Stimulated activated naive CD4-positive, alpha-beta T cell (primary cell): ENCODE measurements at places on chromosomes 12 and 14.

- no peak for DNase-seq
Observed at GRCh38 chr14:73943083-73943482, 6.8 kb downstream of the FAM161B start.

DNA sequence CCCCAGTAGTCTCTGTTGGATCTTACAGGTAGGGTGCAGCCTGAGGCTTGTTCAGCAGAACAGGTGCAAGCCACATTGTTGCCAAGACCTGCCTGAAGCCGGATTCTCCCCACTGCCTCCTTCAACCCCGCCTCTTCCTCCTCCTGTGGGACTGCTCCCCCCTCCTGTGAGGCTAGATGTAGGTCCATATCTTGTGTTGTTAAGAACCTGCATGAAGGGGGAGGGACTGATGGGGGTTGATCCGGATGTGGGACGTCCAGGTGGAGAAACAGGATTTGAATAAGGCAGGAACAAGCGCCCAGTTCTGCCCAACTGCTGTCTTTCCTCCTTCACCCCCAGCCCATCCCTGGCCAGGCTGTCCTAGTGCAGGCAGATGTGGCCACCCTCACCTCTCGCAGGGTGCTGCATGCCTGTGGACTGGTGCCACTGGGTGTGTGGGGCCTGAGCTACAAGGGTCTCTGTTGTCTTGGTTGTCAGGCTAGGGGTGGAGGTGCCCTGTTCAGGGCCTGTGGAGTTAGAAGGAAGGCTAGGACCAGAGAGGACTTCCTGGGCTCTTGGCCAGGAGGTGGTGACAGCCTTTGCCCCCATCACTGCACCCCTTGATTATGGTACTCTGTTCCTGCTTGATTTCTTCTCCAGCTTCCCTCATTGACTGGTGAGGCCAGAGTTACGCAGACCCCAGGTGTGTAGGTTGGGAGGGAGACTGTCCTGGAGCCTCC, 1.4 kb downstream of the NR4A1 start:
- peak; percentile 35 for DNase-seq

- DNase-seq, result no peak
Observed at GRCh38 chr12:78864403-78864869, at the start of gene SYT1. SYT1 (plus strand) TSS chr12:78864774.

DNA sequence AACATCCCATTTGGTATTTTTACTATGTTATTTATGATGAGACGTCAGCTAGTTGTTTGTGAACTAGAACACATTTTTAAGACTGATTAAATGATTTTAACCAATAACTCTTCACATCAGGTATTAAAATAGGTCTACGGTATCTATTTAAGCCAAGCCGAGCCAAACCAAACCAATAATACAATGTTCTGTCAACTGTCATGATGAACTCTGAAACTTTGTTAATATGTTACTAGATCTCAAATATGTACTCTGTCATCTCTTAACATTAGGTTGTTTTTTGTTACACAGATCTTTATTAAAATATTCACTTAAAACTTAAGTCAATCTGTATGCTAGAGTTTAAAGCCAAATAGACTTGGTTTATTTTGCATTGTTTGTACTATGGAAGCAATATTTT, 1.0 kb downstream of the ART4 start:
- no peak for DNase-seq

GRCh38 chr12:42360747-42361403, 34.9 kb downstream of the PPHLN1 start:
- DNase-seq, result no peak

GRCh38 chr14:22553445-22553844, 35.6 kb downstream of the DAD1 start:
- DNase-seq, result no peak

GRCh38 chr12:3117591-3118015, 40.4 kb downstream of the TSPAN9 start:
- DNase-seq, result no peak

- DNase-seq, result no peak
Observed at GRCh38 chr14:76088771-76089571, 62.8 kb upstream of the GPATCH2L start.

DNA sequence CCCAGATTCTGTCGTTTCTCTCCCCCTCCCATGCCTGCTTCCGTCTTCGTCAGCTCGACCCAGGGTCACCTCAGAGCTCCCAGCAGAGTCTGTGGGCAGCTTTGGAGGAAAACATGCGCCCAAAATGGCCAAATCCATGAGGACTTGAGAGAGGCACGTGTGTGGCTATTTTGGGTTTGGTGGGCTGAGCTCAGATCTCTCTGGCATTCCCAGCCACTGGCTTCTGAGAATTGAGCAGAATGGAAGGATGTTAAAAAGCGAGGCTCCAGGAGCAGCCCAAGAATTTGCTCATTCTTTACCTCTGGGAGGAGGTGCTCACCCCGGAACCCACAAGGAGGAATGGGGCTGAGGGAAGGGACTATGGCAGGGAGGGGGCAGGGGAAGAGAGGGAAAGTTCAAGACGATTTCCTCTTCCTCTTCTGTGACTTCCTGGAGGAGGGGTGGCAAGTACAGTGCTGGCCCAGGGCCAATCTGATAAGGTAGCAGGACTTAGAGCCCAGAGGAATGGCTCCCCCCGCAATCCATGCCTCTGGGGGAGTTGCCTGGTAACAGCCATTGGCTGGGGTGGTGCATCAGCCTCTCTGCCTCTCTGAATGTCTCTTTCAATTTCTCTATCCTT, 20.1 kb downstream of the TSPAN9 start:
- no peak for DNase-seq

- DNase-seq, result peak; percentile 99
Observed at GRCh38 chr14:71320107-71320733, 413.0 kb downstream of the PCNX1 start.

DNA sequence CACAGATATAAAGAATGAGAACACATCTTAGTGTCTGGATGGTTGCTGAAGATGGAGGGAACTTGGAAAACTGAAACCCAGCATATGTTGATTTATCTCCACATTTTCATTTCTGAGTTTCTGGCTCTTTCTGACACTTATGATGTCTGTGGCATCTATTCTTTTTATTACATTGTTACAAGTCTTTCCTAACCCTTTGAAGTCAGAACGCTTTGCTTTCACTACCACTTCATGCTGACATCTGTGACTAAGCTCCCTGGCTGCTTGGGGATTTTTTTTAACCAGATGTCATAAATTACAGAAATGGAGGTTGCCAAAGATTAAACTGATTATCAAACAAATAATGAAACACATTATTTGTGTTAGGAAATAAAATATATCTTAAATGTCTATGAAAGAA, 188.7 kb downstream of the KITLG start:
- no peak for DNase-seq

DNA sequence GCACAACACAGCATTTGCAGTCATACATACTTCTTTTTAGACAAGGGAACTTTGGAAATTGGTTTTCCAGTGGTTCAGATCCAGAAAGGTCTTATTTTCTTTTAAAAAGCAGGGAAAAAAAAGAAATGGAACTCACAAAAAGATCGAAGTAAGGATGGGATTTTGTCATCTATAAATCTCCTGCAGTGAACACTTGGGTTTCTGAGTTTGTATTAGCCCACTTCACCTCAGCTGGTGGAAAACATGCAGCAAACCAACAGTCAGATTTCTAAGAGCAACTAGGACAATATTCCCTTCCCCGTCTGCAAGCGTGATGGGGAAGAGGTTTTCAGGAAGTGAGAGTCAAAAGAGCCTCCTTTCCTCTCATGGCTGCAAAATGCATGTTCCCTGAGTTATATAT, 4.6 kb downstream of the MYF5 start:
- no peak for DNase-seq

DNA sequence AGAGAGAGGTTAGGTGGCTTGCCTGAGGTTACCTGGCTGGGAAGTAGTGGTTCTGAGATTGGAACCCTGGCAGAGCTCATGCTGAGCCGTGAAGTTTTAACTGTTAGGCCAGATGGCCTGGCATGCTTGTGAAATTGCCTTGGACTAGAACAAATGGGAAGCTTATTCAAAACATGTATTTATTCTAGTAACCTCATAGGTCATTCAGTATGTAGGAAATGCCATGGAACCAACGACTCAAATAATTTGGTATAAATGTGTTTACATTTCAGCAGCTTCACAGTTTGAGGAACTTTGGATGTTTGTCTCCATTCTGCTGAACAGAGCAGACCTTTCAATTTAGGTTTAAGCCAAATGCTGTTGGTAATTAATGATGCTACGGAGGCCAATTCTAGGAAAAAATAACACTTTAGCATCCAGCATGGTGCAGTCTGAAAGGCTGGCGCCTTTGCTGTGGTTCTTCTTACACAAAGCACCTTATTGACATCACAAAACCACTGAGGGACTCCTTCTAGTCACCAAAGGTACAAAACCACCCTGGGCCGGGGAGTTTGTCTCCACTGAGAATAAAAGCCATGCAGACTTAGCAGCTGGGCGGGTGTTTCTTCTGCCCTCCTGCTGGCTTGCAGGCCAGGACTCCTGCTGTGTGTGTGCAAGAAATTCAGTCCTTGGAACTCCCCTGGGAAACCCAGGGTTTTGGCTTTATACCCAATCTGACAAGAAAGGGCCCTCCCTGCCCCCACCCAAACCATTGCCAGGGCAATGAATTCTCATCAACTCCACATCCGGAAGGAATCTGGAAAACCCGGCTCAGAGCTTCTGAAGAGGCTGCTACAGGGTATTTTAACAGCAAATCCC, 64.2 kb downstream of the ELK3 start:
- no peak for DNase-seq

GRCh38 chr12:87661786-87662377, 367.3 kb downstream of the C12orf50 start:
- no peak for DNase-seq

DNA sequence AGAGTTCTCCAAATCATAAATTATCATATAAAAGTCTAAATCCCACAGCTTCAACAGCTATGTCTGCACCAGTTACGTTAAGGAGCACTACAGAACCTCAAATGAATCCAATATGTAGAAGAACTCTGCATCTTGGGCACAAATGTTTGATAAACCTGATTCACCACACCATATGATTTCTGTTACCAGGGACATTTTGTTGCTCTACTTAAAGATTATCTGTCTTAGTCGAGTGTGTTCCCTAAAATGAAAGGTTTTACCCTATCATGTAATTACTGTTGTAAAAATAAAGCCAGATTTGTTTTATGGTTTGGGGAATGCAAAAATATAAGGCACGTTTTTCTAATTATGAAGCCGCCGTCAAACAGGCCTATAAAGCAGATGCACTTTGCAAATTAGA, 363.1 kb downstream of the EGLN3 start:
- no peak for DNase-seq

DNA sequence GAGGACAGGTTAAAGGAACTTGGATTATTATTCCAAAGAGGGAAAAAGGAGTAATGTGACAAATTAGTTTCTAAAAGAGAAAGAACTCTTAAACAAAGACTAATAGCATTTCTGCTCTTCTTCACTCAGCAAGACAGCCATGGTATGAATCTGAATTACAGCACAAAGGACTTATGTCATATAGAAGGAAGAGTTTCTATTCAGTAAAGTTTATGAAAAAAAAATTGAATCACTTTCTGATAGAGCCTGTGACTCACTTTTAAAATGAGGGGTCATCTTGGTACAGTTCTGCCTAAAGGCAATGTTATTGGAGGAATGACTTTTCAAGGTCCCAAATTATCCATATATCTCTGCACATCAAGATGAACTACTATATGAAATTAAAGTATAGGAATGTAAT, 101.7 kb downstream of the DUSP6 start:
- DNase-seq, result no peak

- DNase-seq, result peak; percentile 72
Observed at GRCh38 chr14:64983439-64984310, 3.0 kb upstream of the FNTB start.

DNA sequence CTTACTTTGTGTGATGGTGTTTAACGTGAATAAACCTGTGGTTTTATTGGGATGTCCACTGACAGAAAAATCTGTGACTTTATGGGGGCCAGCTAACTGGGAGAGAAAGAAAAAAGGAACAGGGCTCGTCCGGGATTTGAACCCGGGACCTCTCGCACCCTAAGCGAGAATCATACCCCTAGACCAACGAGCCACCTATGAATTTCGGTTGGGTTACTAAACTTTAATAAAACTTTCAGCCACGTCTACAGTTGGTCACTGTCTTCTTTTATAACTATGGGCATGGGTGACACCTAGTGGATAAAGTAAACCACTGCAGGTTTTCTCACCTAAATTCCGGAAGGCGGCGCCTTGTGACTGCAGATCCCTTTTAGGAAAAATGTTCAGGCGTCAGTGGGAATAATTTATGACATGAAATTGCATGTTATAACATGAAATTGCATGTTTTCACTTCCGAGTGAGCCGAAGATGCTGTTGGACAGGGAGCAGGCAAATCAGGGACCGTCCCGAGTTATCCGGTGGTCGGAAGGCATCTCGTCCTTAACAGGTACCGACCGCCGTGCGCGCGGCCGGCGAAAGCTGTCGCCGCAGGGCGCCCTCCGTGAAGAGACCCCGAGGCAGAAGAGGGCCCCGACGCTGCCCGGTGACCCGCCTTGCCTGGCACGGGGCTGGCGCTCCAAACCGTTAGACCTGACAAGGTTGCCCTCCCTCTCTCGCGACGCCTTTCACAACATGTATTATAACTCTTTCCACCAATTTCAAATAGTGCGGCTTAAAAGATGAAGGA, 18.2 kb upstream of the RNASE12 start:
- DNase-seq, result peak; percentile 62

DNA sequence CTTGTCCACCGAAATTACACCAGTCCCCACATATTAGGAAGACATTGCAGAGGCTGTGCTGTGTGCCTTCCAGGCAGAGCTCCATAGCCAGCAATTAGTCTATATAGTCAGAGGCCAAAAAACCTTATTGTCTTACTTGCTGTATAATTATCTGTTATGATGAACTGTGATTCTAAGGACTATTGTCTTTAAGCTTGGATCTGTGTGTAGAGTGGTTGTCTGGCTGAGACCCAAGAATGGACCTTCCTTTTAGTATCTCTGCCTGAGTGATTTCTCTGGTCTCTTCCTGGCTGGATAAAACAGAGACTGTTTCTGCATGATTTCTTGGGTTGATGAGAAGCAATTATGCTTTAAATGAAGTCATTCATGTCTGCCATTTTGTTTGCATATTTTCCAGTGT, 465.3 kb downstream of the PRKD1 start:
- no peak for DNase-seq

- no peak for DNase-seq
Observed at GRCh38 chr12:57657744-57658143, 24.7 kb upstream of the B4GALNT1 start.
